ENCODE measurements at places on chromosomes 2 and 18.

DNA sequence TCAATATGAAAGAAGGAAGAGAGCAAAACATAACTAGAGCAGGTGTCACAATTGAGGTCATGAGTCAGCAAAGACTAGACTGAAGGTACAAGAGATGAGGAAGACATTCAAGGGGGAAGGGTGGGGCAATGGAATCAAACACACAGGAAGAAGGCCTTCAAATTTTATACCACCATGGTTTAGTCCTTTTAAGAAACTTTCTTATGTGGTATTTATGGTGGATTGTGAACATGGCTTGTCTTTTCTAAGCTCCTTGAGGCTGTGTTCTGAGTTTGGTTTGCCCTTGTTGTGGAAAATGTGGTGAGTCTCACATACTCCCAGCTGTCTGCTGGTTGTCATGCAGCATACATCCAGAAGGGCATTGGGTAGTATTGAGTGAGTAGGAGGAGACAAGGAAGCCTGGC, 62.1 kb downstream of the NABP1 start:
- DNase-seq = no peak

GRCh38 chr2:31202833-31203232, 14.5 kb downstream of the CAPN14 start:
- no peak for DNase-seq

DNA sequence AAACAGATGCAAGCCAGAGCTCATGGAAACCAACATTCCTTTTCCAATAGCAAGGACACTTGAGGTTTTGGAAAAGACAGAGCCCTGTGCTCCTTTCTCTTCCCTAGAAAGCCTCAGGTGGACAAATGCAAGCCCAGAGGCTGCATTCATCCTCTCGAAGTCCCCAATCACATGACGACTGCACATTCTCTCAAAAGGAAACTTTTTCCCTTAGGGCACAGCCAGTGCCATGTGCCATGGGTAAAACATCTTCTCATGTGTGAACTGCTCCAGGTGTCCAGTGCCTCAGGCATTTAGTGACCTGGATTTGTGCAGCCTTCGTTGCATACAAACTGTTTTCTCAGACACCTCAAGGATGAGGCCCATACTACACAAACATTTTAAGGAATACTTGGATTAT, 140.7 kb downstream of the LAMA1 start:
- no peak for DNase-seq

GRCh38 chr2:213171147-213171546, 19.7 kb upstream of the IKZF2 start:
- no peak for DNase-seq

DNA sequence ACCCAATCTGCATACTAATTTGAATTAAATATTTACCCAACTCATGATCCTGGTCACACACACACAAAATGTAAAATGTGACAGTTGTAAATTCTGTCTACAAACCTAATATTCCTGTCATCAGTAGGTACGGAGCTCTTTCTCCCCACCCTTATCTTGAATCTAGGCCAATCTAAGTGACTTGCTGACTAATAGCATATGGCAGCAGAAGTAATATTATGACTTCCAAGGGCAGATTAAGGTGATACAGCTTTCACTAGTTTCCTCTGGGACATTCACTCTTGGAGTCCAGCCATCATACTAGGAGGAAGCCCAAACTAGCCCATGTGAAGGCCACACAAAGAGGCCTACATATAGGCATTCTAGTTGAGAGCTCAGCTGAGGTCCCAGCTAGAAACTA, 89.4 kb downstream of the TMEM131 start:
- no peak for DNase-seq

DNA sequence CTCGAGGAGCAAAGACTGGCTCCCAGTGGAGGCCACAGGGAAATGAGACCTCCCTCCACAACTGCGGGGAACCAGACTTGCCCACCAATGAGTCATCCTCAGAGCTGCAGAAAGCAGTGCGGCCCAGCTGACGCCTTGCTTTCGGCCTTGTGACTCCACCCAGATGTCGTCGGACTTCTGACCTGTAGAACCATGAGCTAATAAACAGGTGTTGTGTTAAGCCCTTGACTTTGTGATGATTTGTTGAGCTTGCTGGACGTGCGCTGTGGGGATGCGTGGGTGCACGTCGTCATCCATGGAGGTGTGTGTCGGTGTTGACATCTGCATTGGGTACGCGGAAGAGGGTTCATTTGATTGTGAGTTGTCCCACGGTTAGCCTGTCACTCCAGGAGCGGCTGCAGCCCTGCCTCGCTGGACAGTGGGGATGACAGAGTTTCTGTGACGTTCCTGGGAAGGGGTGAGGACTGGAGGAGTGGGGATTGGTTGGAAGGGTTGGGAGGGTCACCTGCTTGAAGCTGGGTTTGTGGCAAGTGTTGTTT, 154.1 kb downstream of the SH3BP4 start:
- DNase-seq = no peak

- DNase-seq = no peak
Measured at GRCh38 chr2:241535871-241536655, 22.5 kb upstream of the BOK start.

- peak; percentile 12 for DNase-seq
Measured at GRCh38 chr18:37393945-37394609, 171.5 kb downstream of the CELF4 start.

DNA sequence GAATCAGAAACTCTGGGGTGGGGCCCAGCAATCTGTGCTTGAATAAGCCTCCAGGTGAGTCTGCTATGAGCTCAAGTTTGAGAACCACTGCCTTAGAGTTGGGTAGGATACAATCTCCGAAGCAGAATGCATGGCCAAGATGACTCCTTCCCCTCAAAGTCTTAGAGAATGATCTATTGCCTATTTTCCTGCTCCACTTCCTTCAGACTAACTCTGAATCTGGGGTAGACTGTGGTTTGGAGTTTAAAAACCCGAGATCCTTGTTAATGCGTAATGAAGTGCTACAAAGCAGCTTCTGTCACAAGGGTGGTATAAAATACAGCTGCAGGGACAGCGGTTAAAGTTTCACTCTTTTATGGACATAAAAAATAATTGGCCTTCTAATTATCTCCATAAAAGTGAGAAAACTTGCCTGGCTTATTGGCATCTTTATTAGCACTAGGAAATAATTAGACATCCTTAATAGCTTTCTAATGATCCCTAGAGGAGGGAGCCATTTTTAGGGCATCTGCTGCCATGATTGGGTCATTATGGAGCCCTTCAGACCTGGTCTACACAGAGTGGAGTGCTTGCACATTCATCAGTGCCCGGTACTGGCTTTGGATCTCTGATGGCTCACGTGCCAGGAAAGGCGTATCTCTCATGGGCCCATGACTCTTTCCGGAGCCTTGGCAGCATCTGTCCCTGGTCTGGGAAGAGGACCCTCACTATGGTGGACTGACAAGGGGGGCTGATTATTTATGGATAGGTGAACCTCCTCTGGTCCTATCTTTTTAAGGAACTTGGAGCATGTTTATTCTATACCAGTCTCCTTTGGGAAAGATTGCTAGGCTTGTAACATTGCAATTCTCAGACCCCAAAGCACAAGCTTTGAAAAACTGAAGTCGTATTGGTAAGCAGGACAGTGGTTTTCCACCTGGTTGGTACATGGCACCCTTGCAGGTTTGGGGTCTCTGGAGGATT, 28.2 kb downstream of the SIX2 start:
- no peak for DNase-seq

DNA sequence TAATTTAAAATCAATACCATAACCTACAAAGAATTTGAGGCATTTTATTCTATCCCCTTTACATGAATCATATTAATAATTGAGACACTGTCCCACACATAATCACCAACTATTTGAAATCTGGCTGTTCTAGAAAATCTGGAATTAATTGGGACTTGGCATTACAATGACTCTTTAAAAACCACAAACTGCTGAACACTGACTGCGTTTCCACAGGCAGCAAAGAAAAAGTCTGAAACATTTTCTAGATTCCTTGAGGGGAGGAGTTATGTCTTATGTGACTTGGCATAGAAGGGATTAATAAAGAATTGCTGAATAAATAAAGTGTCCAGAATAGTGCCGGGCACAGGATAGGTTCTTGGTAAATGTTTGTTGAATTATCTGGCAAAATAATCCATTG, 61.4 kb downstream of the GPR39 start:
- DNase-seq = no peak

DNA sequence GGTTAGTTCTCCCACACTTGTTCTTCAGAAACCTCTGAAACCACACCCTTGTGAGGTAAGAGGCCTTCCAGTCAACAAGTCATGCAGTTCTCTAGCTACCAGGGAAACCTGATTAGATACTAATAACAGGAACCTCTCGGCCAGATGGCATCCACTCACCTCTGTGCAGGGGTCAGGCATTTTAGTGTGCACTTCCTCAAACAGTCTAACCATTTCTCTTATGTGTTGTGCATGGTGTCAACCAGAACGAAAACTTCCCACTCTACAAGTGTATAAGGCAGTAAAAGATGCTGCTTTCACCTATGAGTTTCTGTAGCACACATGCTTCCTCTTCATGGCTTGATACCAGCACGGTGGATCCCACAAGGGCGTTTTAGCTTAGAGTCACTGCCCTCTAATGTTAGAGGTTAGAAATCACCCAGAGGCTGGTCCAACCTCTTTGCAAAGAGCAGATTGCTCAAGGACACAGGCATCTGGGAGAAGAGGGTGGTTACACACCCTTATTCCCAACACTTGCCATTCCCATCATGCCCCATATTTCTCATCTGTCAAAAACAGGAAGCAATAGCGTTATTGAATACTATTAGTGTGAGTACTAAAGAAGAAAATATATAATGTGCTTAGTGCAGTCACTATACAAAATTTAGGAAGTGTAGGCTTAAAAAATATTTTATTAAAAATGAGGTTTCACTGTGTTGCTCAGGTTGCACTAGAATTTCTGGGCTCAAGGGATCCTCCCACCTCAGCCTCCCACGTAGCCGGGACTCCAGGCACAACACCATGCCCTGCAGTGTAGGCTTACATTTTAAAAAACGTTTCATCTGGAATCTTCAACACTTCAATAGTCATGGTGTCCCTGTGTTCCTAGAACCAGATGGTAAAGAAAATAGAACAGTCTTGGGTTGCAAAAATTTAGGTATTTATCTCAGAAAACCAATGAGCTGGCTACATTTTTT, 34.5 kb upstream of the RAB31 start:
- no peak for DNase-seq

DNA sequence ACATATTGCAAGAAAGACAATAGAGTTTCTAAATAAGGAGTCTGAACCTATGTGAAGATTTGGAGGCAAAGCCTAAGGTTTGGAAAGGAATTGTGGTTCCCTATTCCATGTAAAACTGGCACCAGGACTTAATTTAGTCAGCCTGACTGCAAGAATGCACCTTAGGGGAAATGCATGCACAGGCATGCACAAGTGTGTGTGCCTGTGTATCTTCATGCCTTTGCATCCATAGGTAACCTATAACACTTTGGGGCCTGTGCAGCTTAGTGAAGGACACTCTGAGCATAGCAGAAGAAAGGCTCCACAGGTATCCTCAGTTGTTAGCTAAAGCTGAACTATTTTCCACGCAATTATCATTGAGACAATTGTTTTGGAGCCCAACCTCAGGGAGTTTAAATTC, 73.4 kb downstream of the RPRM start:
- DNase-seq = no peak

- no peak for DNase-seq
Measured at GRCh38 chr2:134527381-134527780, 191.4 kb downstream of the TMEM163 start.

DNA sequence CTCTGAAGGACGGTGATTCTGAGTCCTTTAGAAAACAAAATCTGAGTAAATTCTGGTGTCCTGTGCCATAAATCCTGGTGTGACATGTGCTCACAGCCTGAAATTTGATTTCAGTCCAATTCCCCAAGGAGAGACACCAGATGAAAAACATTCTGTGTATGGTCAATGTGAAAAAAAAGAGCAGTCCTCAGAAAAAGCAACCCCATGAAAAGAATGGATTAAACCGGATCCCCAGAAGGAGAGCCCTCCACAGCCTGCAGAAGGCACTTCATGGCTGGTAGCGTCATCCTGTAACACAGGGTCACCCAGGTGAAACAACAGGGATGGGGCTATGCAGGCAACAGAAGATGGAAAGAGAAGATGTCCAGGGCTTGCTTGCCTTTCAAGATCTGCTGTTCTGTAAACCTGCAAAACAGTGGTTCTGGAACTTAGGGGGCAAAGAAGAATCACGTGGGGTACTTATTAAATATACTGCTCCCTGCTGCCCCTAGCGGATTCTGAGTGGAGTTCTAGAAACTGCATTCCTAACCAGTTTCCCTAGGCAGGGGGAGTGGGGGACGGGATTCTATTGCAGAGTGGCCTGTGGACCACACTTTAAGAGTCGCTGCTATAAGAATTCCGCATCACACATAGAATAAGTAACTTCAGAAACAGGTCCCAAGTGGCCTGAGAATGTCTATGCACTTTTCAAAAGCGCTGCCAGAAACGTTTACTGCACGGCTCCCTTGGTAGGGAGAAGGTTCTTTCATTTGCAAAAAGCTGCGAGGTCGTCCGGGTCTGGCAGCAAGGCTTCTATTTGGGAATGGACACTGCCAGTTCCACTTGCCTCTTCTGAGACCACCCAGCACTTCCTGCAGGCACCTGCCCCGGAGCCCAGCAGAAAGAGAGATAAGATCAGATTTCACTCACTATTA, 118.9 kb upstream of the ARL5A start:
- no peak for DNase-seq
